ENCODE measurements at places on chromosomes 3 and 15.

DNA sequence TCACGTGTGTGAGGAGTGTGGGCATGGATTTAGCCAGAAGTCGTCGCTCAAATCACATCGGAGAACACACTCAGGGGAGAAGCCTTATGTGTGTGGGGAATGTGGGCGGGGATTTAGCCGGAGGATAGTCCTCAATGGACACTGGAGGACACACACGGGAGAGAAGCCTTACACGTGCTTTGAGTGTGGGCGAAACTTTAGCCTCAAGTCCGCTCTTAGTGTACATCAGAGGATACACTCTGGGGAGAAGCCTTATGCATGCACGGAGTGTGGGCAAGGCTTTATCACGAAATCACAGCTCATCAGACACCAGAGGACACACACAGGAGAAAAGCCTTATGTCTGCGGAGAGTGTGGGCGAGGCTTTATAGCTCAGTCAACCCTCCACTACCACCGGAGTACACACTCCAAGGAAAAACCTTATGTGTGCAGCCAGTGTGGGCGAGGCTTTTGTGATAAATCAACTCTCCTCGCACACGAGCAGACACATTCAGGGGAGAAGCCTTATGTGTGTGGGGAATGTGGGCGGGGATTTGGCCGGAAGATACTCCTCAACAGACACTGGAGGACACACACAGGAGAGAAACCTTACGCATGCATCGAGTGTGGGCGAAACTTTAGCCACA is 28.1 kb downstream of the ZNF589 start:
- peak overlapping the region; percentile 97 for H3K27ac ChIP-seq
- H3K4me3 ChIP-seq: peak overlapping the region; percentile 63
- peaks cover 20% of the 10 kb centered on the region for H3K36me3 ChIP-seq
- H3K27me3 ChIP-seq: no peaks in the 10 kb centered on the region
- DNase-seq: peak; percentile 29

DNA sequence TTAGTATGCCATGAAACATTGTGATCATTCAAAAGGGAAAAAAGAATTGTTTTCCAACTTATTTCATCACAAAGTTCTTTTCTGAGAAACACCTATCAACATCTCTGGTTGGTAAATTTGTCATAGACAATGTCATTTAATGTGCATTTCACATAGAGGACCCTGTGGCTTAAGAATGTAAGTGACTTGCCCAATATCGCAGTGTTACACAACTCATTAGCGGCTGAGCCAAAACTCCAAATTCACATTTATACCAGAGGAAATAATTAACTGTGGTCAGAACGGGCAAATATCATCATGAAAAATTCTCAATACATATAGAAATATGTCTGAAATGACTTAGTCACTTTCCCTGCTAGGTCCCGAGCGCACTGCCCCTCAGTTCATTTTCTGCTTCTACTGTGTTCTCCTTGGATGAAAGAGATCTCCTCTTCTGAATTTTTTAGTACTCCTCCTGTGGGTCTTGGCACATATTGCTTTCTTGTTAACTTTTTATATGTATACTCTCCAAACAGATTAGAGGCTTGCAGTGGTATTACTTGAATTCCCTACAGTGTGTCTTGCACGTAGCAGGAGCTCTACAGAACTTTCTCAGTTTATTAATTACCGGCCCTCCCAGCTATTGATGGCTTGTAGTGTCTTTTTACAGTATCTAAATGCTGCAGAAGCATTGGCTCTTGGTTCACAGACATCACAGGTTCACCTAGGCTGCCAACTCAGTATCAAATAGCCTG is 33.1 kb downstream of the PTX3 start:
- peaks cover 7% of the 10 kb centered on the region for H3K27me3 ChIP-seq

DNA sequence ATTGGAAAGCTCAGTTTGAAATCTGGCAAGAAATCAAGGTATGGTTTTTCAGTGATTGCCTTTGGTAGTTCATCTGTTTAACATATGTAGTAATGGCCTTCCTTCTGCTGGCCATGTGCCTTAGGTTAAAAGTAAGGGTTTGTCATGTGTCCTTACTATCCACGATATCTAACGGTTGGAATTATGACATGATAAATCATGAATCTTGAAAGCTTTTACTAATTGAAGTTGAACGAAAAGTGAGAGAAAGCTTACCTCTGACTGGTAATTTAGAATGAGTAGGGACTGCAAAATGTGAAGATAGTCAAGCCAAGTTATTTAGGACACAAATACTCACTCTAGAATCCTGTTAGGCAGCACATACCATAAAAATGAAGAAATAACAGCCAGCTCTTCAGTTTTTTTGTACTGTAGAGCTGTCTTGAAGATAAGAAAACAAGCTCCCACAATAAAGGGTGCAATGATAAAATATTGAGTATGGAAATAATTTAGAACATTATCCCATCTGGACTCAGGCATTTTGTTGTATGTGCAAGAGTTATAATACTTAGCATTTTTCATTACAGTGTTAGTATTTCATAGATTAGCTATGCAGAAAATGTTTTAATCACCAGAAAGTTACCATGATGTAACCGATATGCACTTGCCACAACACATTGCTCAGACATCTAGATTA is 303.4 kb downstream of the ZNF385D start:
- H3K27ac ChIP-seq: no peak overlapping the region
- H3K4me3 ChIP-seq: no peak overlapping the region
- H3K36me3 ChIP-seq: no peaks in the 10 kb centered on the region
- no peaks in the 10 kb centered on the region for H3K27me3 ChIP-seq
- H3K4me1 ChIP-seq: no peaks in the 10 kb centered on the region
- no peak for DNase-seq

DNA sequence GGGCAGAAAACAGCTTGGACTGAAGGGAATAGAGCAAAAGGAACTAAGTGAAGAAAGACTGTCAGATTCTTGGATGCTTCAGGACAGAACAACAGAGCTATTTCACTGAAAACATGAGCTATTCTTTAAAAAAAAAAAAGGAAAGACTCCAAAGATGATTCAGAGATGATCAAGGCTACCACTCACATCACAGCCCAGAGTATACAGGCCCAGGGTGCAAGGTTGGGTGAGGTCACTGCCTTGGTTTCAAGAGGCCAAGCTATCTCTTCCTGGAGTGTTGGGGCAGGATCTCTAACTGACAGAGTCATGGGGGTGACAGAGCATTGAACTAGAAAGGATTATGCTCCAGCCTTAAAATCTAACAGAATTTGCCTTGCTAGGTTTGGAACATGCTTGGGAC is 118.1 kb downstream of the AGBL1 start:
- no peak overlapping the region for H3K27ac ChIP-seq
- H3K4me3 ChIP-seq: no peak overlapping the region
- DNase-seq: no peak
- no peaks in the 10 kb centered on the region for H3K36me3 ChIP-seq
- no peaks in the 10 kb centered on the region for H3K4me1 ChIP-seq

GRCh38 chr15:28873006-28873405 is 12.8 kb upstream of the APBA2 start:
- H3K27ac ChIP-seq: no peak overlapping the region
- DNase-seq: no peak
- H3K36me3 ChIP-seq: no peaks in the 10 kb centered on the region
- peaks cover 9% of the 10 kb centered on the region for H3K27me3 ChIP-seq
- no peaks in the 10 kb centered on the region for H3K4me1 ChIP-seq
- H3K4me3 ChIP-seq: no peak overlapping the region

DNA sequence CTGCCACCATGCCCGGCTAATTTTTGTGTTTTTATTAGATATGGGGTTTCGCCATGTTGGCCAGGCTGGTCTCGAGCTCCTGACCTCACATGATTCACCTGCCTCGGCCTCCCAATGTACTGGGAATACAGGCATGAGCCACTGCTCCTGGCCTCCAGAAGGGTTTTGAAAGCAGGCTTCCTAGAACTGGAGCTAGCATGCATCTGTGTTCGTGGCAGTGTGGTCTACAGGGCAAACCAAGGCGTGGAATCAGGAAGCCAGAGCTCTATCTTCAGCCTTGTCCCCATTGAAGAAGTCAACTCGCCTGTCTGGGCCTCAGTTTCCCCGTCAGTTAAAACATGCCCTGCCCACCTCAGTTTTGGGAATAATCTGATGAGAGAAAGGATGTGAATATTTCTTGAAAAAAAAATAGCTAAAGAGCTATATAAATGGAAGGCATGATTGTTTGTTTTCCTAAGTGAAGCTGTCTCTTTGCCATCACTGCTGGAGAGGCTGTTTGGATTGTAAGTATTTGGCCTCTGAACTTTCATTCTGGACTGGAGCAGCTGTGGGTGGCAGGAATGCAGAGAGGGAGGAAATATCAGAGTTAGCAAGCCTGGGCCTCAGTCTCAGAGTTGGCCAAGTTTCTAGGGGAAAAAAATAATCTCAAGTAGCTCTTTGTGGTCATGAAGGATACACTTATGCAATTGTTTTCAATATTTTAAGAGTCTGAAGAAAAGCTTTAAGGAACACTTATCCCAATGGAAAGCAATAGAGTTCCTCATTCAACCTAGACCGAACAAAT is 36.5 kb upstream of the UACA start:
- no peak overlapping the region for H3K27ac ChIP-seq
- no peak overlapping the region for H3K4me3 ChIP-seq
- H3K36me3 ChIP-seq: no peaks in the 10 kb centered on the region

GRCh38 chr3:125011941-125012340 is 43.9 kb downstream of the HEG1 start:
- no peaks in the 10 kb centered on the region for H3K27me3 ChIP-seq
- H3K4me1 ChIP-seq: peaks cover 19% of the 10 kb centered on the region
- no peak overlapping the region for H3K4me3 ChIP-seq
- no peak overlapping the region for H3K27ac ChIP-seq
- DNase-seq: no peak
- peaks cover 60% of the 10 kb centered on the region for H3K36me3 ChIP-seq

DNA sequence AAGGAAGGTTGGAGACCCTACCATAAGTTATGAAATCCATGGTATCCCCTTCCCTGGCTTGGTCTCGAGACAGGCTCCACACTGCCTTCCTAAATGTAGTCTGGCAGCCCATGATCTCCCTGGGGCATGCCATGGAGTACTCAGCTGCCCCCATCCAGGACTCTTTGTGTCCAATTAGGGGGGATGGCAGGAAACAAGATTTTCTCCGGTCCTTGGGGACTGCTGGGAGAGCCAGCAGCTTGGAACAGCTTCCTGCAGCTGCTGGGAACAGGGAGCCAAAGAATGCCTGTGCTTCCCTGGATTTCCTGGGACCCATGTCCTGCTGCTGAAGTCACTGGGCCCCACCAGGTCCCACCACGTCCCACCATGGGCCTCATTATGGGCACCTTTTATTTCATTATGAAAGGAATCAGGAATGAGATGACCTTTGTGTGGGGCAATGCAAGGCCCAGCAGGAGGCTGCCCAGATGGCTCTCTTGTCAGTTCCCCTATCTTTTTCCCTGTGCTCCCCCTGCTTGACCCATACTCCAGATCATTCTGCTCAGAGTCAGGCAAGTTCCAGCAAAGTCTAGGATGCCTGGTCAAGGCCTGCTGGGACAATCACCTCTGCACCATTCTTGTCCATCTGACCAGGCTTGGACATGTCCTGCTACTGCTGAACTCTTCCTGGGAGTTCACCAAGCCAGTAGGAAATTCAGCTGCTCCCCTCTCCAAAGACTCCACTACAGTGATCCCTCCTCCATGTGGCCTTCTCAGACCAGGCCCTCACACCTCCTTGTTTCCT is 15.0 kb upstream of the DAG1 start:
- H3K4me1 ChIP-seq: no peaks in the 10 kb centered on the region
- H3K27ac ChIP-seq: no peak overlapping the region
- no peaks in the 10 kb centered on the region for H3K36me3 ChIP-seq
- DNase-seq: no peak
- H3K27me3 ChIP-seq: no peaks in the 10 kb centered on the region
- H3K4me3 ChIP-seq: no peak overlapping the region

DNA sequence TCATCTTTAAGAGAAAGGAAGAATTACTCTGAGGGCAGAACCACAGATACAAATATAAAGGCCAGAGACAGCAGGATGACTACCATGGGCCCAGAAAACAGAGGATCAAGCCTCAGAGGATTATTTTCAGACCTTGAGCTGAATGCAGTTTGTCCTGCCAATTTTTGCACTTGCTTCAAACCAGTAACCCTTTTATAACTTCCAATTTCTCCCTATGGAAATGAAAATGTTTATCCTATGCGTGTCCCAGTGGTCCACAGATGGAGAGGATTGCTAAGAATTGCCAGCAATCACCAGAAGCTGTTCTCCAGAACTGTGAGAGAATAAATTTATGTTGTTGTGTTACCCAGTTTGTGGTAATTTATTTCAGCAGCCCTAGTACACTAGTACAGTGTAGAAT is 26.4 kb upstream of the MME start:
- DNase-seq: no peak
- no peaks in the 10 kb centered on the region for H3K4me1 ChIP-seq
- H3K27me3 ChIP-seq: no peaks in the 10 kb centered on the region
- no peak overlapping the region for H3K27ac ChIP-seq

GRCh38 chr15:69703532-69704187 is 251.0 kb downstream of the RPLP1 start:
- H3K36me3 ChIP-seq: peaks cover 6% of the 10 kb centered on the region
- H3K4me1 ChIP-seq: no peaks in the 10 kb centered on the region
- no peak for DNase-seq
- no peak overlapping the region for H3K4me3 ChIP-seq
- no peak overlapping the region for H3K27ac ChIP-seq

DNA sequence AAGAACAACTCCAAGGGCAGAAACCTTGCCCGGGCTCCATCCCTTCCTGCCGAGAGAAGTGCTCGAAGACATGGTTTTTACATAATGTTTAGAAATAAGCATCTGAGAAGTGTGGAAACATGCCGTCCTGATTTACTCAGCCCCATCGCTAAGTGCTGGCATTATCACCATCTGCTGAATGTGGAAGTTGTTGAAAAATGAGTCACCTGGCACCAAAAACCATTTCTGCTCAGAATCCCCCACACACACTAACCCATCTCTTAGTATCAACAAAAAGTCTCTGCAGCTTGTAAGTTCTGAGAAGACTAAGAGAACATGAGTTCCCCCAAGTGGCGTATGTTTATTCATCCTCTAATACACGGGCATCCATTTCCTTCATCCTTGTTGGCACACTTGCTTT is 51.0 kb upstream of the ARL8B start:
- no peaks in the 10 kb centered on the region for H3K36me3 ChIP-seq
- no peak for DNase-seq
- H3K4me1 ChIP-seq: no peaks in the 10 kb centered on the region
- no peak overlapping the region for H3K27ac ChIP-seq

GRCh38 chr3:55624238-55624637 is 137.1 kb upstream of the WNT5A start:
- H3K36me3 ChIP-seq: no peaks in the 10 kb centered on the region
- peaks cover 2% of the 10 kb centered on the region for H3K27me3 ChIP-seq
- H3K4me1 ChIP-seq: no peaks in the 10 kb centered on the region
- DNase-seq: no peak
- no peak overlapping the region for H3K4me3 ChIP-seq

GRCh38 chr3:157502916-157503595 is at the start of gene VEPH1:
Gene VEPH1, minus strand, starts transcription at chr3:157503416. Its CDS starts 8,067 bp downstream, at chr3:157495349.
- no peaks in the 10 kb centered on the region for H3K4me1 ChIP-seq
- DNase-seq: no peak
- no peak within 1 kb of the TSS for H3K27ac ChIP-seq
- no peaks in the 10 kb centered on the region for H3K36me3 ChIP-seq
- H3K27me3 ChIP-seq: peaks cover 20% of the 10 kb centered on the region
